ENCODE measurements at places on chromosomes 7 and 10. TPM values are rescaled to one million over a fixed set of nuclear protein-coding genes. Genes with fewer than 3 reads are reported as not detected.

SPDYE8 gene
- total RNA-seq: not detected

RBP4 gene
- 0.57 TPM for total RNA-seq

DNA sequence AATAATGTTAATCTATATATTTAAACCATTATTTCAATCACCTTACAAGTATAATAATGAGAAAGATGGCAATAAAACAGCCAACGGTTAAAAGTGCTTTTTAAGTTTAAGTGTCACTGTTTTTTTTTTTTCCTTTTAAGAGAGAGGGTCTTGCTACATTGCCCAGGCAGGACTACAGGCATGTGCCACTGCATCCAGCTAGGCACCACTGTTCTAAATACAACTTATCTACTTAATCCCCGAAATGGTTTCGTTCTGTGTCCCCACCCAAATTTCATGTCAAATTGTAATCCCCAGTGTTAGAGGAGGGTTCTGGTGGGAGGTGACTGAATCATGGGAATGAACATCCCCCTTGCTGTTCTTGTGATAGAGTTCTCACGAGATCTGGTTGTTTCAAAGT lies 49.7 kb downstream of the TNPO3 start:
- no peak for DNase-seq
- peaks cover 32% of the 10 kb centered on the region for H3K36me3 ChIP-seq
- no peaks in the 10 kb centered on the region for H3K27me3 ChIP-seq
- no peak overlapping the region for H3K4me3 ChIP-seq
- no peak overlapping the region for H3K27ac ChIP-seq

DNA sequence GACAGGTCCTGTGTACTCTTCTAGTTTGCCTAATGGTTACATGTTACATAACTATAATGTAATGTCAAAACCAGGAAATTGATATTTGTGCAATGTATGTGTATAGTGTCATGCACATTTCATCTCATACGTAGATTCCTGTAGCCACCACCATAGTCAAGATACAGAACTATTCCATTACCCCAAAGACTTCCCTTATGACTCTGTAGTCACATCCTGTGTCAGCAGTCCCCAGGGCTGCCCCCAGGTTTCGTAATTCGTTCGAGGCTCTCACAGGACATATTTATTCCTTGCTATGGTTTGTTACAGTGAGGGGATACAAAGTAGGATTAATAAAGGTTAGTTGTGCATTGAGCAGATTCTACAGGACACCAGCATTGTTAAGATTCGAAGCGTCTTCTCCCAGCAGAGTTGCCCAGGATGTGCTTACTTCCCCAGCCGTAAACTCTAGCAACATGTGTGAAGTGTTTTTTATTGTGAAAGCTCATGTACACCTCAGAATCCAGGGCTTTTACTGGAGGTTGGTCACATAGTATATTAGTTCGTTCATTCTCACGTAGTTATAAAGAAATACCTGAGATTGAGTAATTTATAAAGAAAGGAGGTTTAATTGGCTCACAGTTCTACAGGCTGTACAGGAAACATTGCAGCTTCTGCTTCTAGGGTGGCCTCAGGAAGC lies 18.6 kb downstream of the RABGEF1 start:
- no peak for DNase-seq
- no peaks in the 10 kb centered on the region for H3K4me1 ChIP-seq
- no peaks in the 10 kb centered on the region for H3K36me3 ChIP-seq
- no peak overlapping the region for H3K27ac ChIP-seq
- H3K27me3 ChIP-seq: no peaks in the 10 kb centered on the region
- no peak overlapping the region for H3K4me3 ChIP-seq

DNA sequence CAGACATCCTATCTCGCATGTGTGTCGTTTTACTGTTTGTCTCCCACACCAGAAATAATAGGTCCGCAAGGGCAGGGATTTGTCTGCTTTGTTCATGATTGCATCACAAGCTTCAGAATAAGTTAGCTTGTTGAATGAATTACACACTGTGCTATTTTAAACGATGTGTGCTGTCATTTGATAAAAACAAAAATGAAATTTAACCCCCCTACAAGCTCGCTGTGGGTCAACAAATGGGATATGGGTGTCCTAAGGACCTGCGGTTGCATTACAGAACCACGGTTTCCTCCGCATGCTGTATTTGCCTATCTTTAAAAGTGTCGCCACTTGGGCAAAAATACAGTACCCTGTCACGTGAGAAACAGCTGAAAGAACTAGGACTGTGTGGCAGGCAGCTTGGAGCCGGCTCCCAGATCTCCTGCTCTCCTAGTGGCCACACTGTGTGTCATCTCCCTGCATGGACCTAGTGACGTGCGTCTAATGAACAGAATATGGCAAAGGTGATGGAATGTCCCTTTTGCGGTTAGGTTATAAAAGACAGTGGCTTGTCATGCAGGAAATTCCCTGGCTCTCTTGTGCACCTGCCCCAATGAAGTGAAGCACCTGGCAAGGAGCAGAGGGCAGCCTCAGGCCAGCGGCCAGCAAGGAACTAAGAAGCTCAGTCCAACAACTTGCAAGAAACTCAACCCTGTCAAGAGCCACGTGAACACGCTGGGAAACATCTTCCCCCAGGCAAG lies 32.9 kb upstream of the CRYGN start:
- no peaks in the 10 kb centered on the region for H3K27me3 ChIP-seq
- H3K4me3 ChIP-seq: no peak overlapping the region
- no peak overlapping the region for H3K27ac ChIP-seq
- H3K36me3 ChIP-seq: peaks cover 69% of the 10 kb centered on the region
- H3K4me1 ChIP-seq: no peaks in the 10 kb centered on the region

GRCh38 chr7:69204943-69205342 lies 393.3 kb upstream of the AUTS2 start:
- H3K4me1 ChIP-seq: no peaks in the 10 kb centered on the region
- no peak overlapping the region for H3K4me3 ChIP-seq
- H3K36me3 ChIP-seq: no peaks in the 10 kb centered on the region

GRCh38 chr7:77328669-77329068 lies 87.5 kb downstream of the GSAP start:
- H3K27me3 ChIP-seq: no peaks in the 10 kb centered on the region
- no peaks in the 10 kb centered on the region for H3K36me3 ChIP-seq
- no peak for DNase-seq
- H3K4me3 ChIP-seq: no peak overlapping the region
- no peak overlapping the region for H3K27ac ChIP-seq

CPSF4 gene
- 81.5 TPM for total RNA-seq

EVX1 gene
- total RNA-seq: not detected
